Stimulated activated CD4-positive, alpha-beta T cell treated with anti-CD3 and anti-CD28 coated beads, Interleukin-4, amount 100 ng/mL, for 1 hour (primary cell): ENCODE measurements at places on chromosomes 12 and 14.

DNA sequence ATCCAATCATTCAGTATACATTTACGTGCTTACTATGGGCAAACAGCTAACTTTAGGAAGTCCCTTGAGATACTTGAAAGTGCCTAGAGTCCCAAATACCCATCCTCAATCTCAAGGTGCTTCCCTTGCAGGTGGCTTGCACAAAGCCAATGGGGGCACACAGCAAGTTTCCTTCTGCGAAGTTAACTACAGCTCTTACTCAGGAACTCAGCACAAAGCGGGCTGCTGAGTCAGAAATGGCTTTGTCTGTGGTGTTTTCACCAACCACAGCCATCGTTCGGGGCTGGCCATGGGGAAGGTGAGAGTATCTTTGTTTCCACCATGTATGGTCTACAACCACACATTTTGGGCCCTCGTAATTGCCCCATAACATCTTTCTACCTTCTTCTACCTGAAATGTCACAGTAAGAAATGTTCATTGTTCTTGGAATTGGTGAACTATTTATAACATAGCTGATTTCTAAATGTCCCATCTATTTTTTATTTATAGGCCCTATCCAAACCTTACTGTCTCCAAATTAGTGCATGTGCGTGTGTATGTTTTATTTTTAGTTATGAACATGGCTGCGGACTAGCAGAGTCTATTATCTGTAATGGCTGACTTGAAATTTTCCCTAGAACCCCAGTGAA, 13.9 kb downstream of the MFAP5 start:
- peak; percentile 40 for DNase-seq

DNA sequence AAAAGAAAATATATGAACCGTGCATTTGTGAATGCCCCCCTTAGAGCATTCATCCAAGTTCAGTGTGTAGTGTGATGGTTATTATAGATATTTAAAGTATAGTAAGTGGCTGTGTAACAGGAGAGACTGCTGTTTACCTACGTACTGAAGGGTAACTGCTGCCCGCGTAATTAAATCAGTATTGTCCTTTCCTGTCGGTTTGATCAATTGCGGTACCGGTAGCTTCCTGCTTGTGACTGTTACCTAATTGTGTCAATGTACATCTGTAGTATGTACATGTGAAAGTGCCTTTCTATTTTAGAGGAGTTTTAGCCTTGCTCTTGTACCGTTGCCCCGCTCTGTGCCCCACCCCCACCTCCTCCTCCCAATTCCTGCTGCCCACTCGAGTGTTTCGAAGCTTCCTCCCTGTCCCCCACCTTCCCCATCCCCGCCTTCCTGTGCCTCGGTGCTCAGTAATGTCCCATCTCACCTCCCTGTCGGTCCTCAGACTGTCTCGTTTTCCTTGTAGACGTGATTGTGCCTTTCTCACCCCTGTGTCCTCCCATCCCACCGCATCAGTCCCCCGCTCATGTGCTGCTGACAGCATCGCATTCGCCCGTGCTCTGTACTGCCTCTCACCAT, 75.0 kb downstream of the KICS2 start:
- DNase-seq = no peak

DNA sequence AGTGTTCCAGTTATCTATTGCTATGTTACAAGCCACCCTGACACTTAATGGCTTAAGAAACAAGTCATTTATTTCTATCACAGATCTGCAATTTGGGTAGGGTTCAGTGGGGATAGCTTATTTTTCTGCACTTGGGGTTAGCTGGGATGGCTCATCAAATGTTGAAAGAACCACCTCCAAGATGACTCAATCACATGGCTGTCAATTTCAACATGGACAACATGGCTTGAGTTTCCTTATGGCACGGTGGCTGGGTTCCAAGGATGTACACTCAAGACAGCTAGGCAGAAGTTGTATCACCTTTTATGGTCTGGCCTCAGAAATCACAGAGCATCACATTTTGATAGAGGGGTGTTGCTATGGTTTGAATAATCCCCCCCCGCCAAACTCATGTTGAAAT, 24.5 kb upstream of the IGF1 start:
- DNase-seq = no peak

DNA sequence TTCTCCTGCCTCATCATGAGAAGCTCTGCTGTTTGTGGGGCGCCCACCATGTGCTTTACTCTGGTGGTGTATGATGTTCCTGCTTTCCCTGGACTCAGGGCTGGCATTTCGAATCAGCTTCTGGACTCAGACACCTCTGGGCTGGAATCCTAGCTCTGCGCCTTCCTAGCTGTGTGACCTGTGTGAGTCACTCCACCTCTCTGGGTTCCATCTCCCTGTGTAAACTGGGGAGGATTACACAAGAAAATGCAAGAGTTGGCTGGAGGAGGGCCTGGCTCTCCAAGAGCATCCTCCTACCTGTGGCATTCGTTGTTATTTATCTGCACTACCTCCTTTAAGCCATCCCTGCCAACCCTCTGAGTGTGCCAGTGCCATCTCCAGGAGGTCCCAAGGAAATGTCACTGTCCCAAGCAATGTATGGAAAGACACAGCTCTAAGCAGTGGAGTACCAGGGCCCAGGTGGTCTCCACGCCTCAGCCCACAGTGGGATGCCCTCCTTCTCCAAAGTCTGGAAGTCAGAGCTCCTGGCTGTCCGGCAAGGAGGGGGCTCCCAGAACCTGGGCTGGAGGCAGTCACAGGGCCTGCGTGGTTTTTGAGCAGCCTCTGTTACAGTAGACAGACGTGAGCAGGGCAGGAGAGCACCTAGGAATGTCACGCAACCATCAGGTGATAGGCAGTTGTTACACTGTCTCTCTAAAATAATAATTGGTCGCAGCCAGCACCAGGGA, 7.3 kb upstream of the TNFAIP2 start:
- no peak for DNase-seq

- DNase-seq = no peak
These were observed 109.8 kb upstream of the CPSF6 start for GRCh38 chr12:69129564-69129963.

GRCh38 chr12:20438299-20438779, 70.0 kb downstream of the PDE3A start:
- no peak for DNase-seq

DNA sequence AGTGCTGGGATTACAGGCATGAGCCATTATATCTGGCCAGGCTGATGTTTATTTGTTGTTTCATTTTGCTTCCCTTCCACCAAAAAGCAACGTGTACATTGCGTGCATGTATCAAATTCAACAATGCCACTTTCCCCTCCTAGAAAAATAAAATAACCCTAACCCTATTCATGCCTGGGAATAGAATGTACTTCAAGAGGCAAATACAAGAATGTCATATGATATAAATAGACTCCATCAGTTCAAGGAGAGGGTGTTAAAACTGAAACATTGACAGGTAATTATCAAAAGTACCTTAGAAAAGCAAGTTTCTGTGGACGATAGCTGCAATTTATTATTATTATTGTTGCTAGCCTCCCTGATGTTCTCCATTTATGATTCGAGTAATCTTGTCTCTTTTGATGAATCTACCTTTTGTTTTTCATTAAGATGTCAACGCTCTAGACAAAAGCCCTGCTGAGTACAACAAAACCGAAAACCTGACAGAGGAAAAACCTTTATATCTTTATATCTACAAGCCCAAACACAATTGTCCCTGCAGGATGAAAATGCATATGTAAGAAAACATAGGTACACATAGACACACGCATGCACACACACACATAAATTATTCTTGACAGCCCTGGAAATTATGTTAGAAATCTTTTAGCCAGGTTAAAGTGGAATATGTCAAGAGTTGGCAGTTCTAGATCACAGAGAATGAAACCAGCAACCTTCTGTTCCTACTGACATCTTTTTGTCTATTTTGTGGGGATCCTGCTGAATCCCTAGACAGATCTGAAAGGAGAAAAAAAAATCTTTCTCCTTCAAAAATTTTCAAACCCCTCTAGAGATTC, 98.9 kb downstream of the BTG1 start:
- no peak for DNase-seq

- DNase-seq = no peak
These were observed 522.9 kb downstream of the FLRT2 start for GRCh38 chr14:86052868-86053267.
